ENCODE measurements at places on chromosomes 7 and 10.

GRCh38 chr10:115829521-115830205 is 443.3 kb downstream of the GFRA1 start:
- DNase-seq = no peak

GRCh38 chr10:35208949-35209613 is 82.4 kb downstream of the CREM start:
- no peak for DNase-seq

- DNase-seq = no peak
Observed at GRCh38 chr10:58414270-58415041, 29.2 kb downstream of the TFAM start.

- DNase-seq = no peak
Observed at GRCh38 chr7:144671429-144671828, 164.4 kb downstream of the TPK1 start.

DNA sequence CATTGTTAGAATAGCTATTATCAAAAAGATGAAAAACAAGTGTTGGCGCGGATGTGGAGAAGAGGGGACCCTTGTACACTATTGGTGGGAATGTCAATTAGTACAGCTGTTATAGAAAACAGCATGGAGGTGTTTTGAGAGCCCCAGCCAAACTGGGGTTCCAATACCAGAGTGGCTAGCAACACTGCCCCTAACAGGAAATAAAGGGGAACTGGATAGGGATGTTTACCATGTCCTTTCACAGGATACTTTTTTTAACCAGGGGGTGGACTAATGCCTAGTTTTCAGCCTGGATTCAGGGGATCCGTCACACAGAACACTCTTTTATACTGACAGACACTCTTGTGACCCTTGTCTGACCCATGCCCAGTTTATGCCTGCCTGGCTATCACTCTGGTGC is 6.9 kb upstream of the GSTK1 start:
- no peak for DNase-seq

DNA sequence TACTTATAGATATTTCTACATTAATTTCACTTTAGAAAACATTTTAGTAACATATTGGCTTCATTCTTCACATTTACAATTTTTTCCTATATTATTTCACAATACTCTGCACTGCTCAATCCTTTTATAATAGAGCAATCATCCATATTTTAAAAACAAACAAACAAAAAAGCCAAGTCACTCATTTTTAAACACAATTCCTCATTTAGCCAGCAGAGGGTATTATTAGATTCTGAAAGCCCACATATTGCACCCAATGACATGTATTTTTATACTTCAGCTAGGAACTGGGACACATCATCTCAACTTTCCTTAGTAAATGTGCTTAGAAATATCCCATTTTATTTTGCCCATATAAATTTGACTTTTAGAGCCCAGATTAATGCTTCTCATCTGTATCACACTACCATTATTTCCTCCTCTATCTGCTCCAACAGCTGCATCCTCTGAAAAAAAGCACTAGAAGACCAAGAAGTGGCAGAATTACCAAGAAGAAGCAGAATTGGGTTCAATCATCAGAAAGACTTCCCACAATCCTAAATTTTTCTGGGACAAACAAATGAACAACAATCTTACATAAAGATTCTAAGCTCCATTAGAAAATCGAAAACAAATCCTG is 29.5 kb downstream of the CTNNA3 start:
- no peak for DNase-seq

GRCh38 chr10:32159264-32159663 is 103.0 kb upstream of the KIF5B start:
- DNase-seq = no peak

GRCh38 chr10:32123021-32123420 is 66.8 kb upstream of the KIF5B start:
- no peak for DNase-seq

- DNase-seq = no peak
Observed at GRCh38 chr7:37416378-37417106, 32.1 kb downstream of the ELMO1 start.

DNA sequence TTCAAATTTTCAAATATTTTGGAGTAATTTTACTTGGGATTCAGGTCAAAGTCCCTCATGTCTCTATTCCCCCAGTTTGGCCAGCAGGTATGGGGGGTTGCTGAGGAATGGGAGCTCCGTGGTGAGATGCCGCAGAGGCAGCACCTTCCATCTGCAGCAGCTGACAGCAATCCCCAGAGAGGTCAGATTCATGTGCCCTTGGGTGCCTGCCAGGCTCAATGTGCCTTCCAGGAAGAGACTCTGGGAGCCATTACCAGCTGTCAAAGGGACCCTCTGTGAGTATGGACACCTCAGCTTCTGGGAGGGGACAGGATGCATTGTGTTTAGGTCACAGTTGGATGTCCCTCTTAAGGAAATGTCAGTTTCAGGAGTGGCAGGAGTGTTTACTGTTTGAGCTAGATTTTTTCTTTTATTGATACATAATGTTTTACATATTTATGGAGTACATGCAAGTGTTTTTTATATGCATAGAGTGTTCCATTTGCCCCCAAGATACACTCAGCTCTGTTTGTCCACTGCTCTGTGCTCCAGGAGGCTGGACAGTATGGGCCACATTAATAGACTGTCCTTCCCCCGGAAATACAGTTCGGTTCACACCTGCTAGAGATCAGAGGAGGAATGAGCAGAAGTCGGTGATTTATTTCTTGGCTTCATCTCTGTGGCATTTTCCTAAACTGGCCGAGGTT is 75.3 kb upstream of the GRB10 start:
- no peak for DNase-seq

DNA sequence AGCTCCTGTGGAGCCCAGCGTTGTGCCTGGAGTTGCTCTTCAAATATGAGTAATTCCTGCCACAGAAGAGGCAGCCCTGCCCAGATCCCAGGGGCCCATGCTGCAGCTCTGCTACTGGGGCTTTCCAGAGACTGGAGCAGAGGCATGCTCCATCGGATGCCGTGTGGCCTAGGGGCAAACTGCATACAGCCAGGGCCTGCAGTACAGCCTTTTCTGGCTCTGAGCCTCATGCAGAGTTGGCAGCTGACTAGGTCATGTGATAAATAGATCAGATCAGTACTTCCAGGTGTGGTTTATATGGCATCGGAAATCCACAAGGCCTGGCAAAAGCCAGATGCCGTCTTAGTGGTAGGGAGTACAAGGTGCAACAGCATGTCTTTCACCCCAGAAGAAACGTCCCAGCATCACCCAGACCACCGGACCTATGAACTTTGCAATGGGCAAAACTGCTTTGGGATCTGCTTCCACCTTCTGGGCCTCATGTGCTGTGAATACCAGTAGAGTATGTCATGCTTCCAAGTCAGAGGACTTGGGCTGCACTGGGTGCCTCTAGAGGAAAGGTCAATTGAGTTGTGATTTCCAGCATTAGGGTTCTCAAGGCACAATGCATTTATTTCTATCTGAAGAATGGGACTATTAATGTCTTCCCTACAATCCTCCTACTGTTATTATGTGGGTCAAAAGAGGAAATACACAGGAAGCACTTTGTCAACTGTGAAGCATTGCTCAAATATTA is 250.7 kb upstream of the ZNF32 start:
- DNase-seq = no peak

- DNase-seq = no peak
Observed at GRCh38 chr7:99737726-99738125, 2.7 kb upstream of the CYP3A7 start.

GRCh38 chr7:92325858-92326257 is 80.1 kb downstream of the ANKIB1 start:
- no peak for DNase-seq

GRCh38 chr7:47968847-47969774 is 10.3 kb downstream of the HUS1 start:
- peak; percentile 50 for DNase-seq

GRCh38 chr10:78549140-78549935 is 515.7 kb downstream of the RPS24 start:
- no peak for DNase-seq

DNA sequence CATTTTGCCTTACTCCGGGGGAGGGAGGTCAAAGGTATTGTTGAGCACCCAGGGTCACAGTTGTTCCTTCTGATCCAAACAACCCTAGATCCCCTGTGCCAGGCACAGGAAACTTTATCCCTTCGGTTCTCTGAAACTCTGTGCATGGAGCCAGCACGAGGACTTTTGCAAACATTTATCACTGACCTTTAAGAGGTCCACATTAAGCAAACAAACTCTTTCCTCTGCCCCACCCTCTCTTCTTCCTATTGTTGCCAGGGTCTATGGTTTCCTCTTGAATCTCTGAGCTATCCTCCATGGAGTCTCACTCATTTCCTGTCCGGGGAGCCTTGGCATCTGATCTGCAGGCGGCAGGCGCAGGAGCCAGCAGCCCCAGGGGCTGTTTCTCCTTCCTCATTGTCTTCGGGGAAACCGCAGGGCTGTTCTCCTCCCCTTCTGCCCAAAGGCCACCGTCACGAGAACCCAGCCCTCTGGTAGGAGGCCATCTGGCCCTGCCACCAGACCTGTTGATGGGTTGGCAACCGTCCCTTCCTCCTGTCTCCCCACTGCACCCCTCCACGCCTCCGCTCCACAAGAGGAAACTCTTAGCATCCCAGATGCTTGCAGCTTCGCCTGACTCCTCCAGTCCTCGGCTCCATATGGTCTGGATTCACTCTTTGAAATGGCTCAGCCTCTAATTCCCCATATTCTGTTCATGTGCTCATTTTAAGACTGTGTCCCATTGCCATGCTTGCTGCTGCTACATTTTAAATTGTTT is 327.3 kb upstream of the NRP1 start:
- no peak for DNase-seq

GRCh38 chr10:61793760-61794703 is 107.5 kb upstream of the ARID5B start:
- DNase-seq = no peak

GRCh38 chr7:46245586-46246111 is 324.6 kb upstream of the IGFBP3 start:
- DNase-seq = no peak

- no peak for DNase-seq
Observed at GRCh38 chr7:70006261-70006920, 408.1 kb downstream of the AUTS2 start.

GRCh38 chr7:5597772-5598171 is 174.1 kb upstream of the TNRC18 start:
- DNase-seq = no peak

DNA sequence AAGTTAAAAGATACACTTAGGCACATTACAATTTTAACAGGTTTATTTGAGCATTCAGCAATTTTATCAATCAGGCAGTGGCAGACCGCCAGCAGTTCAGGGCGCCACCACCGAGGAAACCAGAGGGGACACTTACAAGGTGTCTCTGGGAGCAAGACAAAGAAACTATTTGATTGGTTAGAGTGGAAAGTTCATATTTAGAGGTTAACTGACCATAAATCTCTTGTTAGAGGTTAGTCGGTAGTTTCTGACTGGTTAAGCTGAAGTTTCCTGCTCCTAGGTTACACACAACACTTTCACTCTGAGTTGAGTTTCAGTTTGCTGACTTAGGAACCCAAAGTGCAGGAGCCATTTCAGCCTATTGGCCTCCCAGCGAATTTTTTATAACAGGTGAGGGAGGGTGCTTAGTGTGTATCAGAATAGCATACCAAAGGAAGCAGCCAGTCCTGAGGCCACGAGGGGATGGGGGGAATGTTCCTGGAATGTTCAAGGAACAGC is 10.8 kb upstream of the PVRIG start:
- no peak for DNase-seq

DNA sequence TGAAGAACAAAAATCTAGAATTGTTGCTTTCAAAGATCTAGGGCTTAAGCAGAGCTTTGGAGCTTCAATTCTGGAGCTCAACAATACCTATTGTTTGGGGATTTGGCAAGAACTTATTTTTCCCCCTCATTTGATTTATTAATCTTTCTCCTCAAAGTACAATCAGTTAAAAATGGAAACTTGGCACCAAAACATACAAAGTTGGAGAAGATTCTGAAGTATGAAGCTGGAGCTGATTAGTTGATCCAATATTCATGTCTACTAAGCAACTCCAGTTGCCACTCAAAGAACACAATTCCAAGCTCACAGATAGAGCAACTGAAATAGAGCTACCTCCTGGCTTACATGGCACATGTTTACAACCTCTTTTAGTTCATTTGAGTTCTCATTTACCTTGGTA is 3.8 kb downstream of the FAM13C start:
- DNase-seq = no peak

GRCh38 chr7:12715372-12716133 is 28.1 kb downstream of the ARL4A start:
- DNase-seq = no peak

- DNase-seq = no peak
Observed at GRCh38 chr10:70379581-70380176, 2.7 kb downstream of the LRRC20 start.

DNA sequence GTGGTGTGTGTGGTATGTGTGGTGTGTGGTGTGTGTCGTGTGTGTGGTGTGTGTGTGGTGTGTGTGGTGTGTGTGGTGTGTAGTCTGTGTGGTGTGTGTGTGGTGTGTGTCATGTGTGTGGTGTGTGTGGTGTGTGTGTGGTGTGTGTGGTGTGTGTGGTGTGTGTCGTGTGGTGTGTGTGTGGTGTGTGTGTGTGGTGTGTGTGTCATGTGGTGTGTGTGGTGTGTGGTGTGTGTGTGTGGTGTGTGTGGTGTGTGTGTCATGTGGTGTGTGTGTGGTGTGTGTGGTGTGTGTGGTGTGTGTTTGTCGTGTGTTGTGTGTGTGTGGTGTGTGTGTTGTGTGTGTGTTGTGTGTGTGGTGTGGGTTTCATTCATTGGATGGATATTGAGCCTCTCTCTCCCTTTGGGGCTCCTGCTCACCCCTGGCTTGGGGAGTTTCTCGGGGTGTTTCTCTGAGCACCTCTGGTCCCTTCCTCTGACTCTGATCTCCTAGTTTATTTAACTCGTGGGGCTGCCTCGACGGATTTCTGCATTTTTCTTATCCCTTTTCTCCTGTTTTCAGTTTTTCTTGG is 145.8 kb downstream of the DNAJB6 start:
- no peak for DNase-seq

GRCh38 chr7:105098863-105099515 is 85.0 kb downstream of the KMT2E start:
- no peak for DNase-seq

- no peak for DNase-seq
Observed at GRCh38 chr10:19168584-19168983, 120.0 kb downstream of the MALRD1 start.

GRCh38 chr10:57962839-57963238 is 304.9 kb downstream of the IPMK start:
- DNase-seq = no peak
